ENCODE measurements at places on chromosomes 2 and 18.

GRCh38 chr2:240920783-240921231 lies 14.7 kb downstream of the CROCC2 start:
- no peak for DNase-seq

GRCh38 chr2:120442923-120443571 lies 97.1 kb downstream of the INHBB start:
- no peak for DNase-seq

DNA sequence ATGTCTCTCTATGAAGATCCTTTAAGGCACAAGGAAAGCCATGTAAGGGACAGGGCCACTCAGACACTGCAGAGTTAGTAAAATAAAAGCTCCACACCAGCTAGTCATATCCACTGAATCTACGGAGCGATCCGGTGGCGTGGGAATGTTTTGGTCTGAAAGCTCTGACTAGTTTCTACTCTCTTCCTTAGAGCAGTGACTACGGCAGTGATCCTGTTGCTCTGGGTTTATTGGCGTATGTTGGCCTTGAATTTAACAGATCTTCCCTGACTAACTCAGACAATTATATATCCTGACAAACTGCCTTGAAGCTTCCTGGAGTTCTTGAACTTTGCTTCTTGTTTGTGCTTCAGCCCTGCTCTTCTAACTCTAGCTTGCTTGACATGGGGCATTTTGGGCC lies 115.3 kb upstream of the FZD5 start:
- no peak for DNase-seq

DNA sequence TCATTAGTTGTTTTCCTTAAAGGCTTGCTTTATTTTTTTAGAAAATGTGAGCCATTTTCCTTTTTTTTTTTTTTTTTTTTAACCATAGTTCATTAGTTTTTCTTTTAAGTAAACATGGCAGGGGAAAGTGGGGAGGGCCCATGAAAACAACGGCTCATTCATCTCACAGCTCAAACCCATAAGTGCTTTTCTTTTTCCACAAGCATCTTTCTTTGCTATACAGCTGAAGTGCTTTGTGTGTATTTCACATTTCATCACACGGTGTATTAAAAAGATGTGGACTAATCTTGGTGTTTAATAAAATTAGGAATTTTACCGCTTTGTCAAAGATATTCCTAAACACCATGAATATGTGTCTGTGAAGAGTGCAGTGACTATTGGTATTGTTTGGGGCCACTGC lies 41.6 kb downstream of the RHBDD1 start:
- DNase-seq = no peak

DNA sequence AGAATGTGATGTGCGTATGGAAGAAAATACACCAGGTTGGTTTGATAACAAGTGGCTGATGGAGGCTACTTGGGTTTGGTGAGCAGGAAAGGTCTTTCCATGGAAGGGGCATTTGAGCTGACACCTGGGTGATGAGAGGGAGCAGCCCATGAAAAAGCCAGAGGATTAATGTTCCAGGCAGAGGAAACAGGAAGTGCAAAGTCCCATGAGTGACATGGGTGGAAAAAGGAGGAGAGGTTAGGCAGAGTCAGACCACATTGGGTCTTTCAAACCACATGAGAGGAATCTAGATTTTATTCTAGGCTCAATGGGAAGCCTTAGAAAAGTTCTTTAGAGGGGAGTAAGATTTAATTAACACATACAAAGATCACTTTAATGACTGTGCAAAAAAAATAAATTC lies 195.7 kb downstream of the LRATD1 start:
- DNase-seq = no peak

GRCh38 chr18:44938720-44939665 lies 258.3 kb downstream of the SETBP1 start:
- DNase-seq = no peak

- DNase-seq = no peak
These were observed 43.9 kb upstream of the PCBP1 start for GRCh38 chr2:70043252-70043875.

GRCh38 chr2:23586741-23587306 lies 201.8 kb downstream of the KLHL29 start:
- no peak for DNase-seq

DNA sequence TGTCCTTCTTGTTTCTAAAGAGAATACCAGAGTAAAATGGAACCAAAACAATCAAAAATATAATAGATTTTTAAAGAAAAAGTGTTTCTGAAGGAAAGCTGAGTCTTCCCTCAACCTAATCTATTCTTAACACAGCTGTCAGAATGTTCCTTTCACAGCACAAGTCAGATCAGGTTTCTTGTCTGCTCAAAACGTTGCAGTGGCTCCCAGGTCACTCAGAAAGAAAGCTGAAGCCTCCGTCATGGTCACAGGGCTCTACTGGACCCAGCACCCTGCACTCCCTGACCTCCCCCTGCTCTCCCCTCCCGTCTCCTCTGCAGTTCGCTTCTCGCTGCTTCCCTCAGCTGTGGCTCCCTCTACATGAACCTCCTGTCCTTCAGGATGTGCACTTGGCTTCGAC lies 90.7 kb upstream of the PTPRM start:
- no peak for DNase-seq

DNA sequence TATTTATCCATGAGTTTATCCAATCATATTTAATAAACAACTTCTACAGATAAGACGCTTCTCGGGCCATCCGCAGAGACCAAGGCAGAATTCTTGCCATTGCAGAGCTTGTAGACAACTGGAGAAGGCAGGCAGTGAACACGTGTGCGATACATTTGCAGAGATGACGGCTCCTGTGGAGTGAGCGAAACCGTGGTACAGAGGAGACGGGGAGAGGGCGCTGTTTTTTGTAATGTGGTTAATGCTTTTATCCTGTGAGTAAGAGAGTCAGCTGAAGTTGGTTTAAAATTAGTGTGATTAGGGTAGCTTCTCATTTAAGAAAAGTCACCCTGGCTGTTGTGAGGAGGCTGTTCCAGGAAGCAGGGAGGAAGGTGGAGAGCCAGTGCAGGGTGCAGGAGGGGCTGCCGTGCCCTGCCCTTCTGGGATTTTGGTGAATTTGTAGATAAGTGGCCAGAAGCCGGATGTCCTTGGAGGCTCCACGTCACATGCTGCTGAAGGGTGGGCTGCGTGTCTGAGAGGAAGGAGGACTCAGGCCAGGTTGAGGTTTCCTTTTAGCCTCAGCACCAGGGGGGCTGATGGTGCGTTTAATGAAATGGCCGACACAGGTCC lies 151.4 kb downstream of the SNTG2 start:
- no peak for DNase-seq

DNA sequence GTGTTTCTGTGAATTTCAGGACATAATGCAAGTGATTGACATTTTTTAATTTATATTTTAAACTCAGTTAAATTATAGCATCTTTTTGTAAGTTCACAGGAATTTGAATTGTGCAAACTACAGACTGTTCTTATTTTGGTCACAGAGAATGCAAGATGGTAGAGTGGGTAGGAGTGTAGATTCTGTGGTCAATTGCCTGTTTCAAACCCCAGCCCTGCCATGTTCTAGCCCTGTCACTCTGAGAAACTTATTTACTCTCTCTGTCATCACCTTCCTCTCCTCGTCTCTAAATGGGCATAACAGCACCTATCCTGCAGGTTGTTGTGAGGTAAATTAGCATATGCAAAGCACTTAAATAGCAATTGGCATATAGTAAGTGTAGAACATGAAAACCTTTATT lies 879.8 kb downstream of the CPS1 start:
- no peak for DNase-seq

DNA sequence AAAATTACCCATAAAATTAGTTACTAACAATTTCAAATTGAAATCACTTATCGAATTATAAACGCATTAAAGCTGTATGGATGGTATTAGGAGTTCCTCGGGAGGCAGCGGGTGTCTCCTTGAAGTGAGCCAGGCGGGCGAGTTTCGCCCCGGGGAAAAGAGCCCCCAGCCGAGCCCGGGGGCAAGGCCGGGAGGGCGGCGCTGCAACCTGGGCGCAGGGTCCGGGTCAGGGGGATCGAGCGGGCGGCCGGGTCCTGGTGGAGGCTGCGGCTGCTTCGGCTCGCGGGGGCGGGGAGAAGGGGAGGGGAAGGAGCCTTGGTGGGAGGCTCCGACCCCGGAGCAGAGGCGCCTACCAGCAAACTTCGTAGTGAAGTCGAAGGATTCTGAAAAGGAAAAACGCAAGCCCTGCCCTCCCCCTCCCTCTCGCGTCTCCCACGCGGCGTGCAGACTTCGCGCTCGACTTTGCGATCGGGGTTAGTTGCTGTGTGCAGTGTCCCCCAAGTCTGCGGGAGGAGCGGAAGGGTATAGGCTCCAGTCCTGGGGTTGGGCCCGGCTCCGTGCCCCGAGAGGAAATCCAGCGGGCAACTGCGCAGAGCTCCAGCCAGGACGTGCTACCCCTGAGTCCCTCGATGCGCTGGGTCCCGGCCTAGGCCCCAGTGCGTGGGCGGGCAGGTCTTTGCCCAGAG lies 140.8 kb downstream of the MEIS1 start:
- DNase-seq = no peak

DNA sequence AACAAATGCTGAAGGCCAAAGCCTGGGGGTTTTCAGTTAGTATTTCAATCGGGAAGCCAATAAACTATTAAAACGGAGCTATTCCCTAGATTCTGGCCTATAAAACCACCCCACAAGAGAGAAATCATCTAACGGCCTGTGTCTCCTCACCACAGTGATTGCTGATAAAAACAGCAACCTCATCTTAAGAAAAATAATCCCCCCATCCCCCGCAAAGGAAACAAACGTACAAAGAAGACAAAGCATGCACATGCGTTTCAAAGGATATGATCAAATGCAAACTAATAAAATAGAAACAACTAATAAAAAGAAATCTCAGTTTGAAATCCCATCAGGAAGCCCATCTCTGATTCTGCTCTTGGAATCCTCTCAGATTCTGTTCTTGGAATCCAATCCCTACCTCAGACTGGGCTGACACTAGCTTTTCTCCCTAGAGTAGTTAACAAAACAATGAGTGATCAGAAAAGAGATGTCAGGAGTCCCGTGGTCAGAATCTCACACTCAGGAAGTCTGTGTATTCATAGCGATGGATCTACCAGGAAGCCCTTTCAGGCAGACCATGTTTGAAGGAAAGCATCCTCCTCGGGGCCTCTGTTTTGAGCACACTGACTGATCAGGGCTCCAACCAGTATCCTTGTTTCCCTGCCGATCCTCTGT lies 150.7 kb downstream of the THADA start:
- DNase-seq = no peak

DNA sequence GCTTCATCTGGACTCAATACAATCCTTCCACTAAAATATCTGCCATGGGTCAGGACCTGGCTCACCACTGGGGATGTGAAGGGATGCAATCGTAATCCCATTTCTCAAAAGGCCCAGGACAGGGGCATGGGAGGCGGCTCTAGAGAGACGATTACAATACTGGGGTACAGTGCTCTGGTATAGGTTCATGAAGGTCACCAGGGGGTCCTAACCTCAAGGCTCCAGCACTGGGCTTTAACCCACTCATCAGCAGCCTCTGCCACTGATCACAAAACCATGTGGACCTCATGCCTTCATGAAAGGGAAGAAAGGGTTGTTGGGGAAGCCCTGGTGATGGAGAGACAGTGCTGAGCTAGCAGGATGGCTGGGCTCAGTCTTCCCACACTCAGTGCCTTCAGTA lies 48.8 kb downstream of the ADD2 start:
- no peak for DNase-seq

DNA sequence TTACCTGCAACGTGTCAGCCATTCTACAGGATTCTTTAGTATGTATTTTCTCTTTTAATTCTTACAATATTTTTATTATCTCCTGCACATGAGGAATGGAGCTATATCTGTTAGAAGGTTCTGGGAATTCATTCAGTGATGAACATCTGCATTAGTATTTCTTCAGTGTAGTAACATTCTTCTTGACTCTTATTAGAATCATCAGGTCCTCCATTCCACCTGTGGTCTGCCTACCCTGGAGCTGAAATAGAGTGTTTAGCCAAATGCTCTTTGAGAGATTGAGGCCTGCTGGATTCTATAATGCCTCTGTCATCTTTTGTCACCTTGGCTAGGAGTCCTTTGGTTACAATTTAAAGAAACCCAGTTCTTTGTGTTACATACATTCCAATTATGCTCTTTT lies 54.4 kb downstream of the RHBDD1 start:
- no peak for DNase-seq

- peak; percentile 38 for DNase-seq
These were observed 3.2 kb downstream of the PIGN start for GRCh38 chr18:62183578-62184195.

- no peak for DNase-seq
These were observed 30.1 kb downstream of the ANKRD29 start for GRCh38 chr18:23632615-23633014.

DNA sequence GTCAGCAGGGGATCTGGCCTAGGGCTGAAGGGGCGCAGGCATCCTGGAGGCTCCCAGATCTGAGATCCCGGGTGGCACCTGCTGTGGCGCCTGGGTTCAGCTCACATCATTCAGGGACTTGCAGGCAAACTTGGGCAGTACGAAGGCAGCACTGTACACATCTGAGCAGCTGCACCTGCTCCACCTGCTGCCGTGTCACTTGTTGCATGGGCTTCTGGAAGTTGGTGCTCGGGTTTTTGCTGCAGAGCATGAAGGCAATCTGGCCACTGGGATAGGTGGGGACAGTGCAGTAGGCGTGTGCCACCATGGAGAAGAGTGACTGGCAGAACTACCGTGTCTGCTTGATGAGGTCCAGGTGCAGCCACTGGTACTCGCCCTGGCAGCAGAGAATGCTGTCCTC lies 48.6 kb downstream of the UGGT1 start:
- no peak for DNase-seq

- no peak for DNase-seq
These were observed 179.7 kb upstream of the SH3BP4 start for GRCh38 chr2:234771980-234772732.

- DNase-seq = no peak
These were observed 184.7 kb upstream of the DLGAP1 start for GRCh38 chr18:4639628-4640310.

GRCh38 chr18:64103986-64104385 lies 44.9 kb downstream of the LINC00305 start:
- DNase-seq = no peak

DNA sequence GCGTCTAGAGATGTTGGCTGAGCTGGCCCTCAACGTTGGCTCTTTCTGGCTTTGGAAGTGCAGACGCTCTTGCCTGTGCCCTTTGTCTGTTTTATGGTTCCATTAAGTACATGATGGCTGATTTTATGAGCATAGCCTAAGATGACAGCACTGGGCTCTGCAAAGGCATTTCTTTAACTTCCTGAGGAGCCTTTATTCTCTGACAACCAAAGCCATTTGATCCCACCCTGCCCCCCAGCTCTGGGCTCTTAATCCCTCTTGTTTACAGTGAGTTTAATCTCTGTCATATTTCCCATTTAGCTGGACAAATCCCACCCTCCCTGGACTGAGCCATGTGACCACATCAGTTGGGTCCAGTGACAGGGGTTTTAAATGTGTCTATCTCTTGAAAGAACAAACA lies 195.9 kb downstream of the ACKR3 start:
- DNase-seq = no peak

DNA sequence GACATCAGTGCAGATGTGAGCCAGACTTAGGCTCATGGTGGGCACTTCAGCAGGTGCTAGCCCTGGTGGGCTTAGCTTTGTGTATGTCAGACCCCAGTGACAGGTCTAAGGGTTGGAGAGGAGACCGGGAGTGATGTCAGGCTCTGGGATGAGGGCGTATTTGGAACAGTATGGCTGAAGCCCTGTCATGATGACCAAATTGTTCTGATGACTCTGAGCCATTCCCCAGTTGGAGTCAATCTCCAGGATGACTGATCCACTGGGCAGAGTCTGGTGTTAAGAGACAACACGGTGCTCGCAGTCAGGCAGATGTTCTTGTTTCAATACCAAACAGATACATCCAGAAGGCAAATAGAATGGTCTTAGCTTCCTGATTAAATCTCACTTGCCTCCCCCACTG lies 241.5 kb downstream of the SOX11 start:
- DNase-seq = no peak

GRCh38 chr18:63152791-63153190 lies 166.8 kb downstream of the BCL2 start:
- no peak for DNase-seq

Data from HFF-Myc (cell line).